ENCODE measurements at places on chromosomes 2 and 18.

- no peak for DNase-seq
Observed at GRCh38 chr2:12304564-12305171, 412.1 kb upstream of the TRIB2 start.

DNA sequence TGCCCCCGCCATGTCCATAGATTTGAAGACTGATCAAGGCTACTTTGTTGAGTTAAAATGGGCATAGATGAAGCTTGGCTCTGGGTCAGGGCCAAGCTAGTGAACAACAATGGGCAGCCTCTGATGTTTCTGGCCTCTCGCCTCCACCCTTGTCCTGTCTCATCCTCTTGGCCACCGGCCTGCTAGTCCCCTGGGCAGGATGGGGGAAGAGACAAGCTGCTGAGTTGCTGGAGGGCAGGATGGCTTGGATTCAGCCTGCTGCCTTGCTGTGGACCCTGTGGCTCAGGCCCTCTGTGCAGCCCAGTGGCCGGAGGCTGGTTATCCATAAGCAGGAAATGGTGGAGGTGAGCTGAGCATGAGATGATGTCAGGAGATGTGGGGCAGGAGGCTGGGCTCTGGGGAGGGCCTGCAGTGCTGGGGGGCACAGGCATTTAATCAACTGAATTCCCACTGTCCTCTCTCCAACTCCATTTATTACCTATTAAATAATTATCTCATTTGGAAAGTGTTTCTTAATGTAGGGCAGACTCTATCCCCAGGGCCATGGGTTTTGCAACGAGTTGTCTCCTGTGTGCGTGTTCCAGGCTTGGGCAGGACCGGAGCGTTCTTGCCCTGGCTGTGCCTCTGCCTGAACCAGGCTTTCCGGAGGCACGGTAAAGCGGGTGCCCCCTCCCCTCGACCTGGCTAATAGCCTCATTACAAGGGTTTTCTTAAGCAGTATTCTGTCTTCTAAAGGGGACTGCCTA, 122.9 kb downstream of the GLI2 start:
- no peak for DNase-seq

GRCh38 chr2:195473862-195474261, 183.2 kb upstream of the SLC39A10 start:
- no peak for DNase-seq

DNA sequence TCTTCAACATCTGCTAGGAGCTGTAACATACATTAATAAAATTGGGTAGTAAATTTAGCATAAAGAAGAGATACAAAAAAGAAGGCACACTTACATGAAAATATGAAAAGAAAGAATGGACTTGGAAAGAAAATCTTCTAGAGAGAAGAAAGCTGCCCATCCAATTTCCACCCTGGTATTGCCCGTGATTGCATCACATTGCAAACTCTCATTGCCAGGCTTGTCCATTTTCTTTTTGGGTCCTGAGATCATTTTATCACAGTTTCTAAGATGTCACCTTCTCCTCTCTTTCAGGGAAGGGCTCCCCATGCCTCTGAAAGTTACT, 321.5 kb downstream of the RND3 start:
- DNase-seq, result no peak

DNA sequence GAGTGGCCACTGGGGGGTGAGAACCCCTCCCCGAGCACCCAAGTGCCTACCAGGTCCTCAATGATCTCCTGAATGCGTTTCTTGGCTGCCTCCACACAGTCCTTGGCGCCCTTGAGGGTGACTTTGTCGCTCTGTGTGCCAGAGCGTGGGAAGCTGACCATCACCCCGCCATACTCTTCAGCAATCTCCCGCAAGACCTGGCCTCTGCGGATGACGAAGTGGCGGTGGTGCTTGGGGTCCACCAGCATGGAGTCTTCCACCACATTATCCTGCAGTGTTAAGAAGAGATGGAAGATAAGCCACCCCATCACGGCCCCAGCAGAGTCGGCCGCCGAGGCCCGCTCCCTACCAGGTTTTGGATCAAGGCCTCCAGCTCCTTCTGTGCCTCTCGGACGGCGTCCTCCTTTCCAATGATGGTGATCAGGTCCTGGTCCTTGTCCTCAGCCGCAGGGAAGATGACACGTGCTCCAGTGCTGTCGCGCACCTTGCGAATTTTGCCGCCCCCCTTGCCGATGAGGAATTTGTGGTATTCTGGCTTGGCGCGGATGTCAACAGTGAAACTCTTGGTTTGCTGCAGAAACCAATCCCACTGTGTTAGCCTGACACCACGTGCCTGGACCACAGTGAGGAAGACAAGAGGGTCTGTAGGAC, 51.2 kb downstream of the ANO7 start:
- DNase-seq, result no peak

DNA sequence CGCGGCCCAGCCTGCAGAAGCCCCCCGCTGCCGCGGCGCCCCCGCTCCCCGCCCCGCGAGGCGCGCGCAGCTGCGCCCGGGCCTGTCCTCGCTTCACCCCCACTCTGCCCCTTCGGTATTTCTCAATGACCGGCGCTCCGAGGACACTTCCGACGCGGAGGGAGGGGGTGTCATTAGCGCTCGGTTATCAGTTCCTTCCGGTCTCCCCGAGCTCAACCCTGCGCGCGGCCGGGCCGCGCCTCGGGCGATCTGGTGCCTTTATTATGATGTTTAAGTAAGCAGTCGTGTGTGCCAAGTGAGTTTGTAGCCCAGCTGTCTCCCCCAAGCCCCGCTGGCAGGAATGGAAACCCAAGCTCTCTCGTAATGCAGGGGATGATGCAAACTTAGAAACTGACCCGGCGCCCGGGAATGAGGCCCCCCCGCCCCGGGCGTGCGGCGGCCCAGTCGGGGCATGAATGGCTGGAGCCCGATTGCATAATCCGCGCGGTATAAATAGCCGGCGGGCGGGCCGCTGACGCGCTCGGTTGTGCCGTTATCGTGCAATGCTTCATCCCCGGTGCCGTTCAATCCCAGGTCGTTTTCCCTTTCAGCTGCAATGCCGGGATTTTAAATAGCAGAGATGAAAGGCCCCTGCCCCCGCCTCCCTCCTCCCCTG, 3.9 kb upstream of the SPRED2 start:
- peak; percentile 50 for DNase-seq

GRCh38 chr2:3139906-3140305, 237.7 kb downstream of the EIPR1 start:
- DNase-seq, result no peak

DNA sequence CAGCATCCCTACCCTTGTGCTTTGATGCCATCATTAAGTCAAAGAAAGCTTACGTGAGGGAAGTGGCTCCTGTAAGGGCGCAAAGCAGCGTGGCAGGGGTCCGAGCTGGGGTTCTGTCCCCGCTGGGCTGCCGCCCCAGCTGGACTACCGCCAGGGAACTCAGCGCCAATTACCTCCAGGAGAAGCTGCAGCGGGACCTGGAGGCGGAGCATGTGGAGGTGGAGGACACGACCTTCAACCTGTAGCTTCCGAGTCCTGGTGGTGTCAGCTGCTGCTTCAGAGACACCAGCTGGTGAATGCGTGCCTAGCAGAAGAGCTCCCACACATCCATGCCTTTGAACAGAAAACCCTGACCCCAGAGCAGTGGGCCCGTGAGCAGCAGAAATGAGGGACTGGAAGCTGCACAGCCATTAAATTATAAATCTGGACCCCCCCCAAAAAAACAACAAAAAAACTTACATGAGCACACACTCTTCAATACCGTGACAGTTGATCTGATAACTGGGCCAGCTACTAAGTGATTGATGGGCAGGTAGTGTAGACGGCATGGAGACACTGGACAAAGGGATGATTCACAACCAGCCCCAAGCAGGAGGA, 20.1 kb upstream of the YES1 start:
- no peak for DNase-seq

GRCh38 chr18:27750014-27750413, 426.9 kb downstream of the CDH2 start:
- DNase-seq, result no peak

DNA sequence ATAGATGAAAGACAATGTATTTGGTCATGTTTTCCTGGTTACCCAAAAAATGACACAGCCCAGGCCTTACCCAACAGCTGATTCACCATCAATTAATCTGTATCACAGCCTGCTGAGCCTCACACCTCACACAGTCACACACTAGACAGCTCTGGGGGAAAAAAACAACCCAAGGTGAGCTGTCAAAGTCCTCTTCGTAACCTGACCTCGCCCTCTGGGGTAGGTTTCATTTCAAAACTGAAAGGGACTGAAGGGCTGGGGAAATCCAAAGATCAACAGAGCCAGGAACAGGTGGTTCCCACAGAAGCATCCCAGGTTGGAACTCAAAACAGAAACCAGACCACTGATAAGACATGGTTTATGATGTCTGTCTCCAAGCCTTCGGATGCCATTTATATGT, 18.2 kb upstream of the PCBP1 start:
- DNase-seq, result peak; percentile 70

GRCh38 chr18:41763361-41763760, 191.7 kb upstream of the PIK3C3 start:
- no peak for DNase-seq

GRCh38 chr2:98299211-98299905, 46.9 kb upstream of the CNGA3 start:
- DNase-seq, result no peak

- no peak for DNase-seq
Observed at GRCh38 chr2:46862514-46862913, 53.1 kb downstream of the MCFD2 start.

- DNase-seq, result no peak
Observed at GRCh38 chr2:229610333-229610732, 104.0 kb downstream of the DNER start.

GRCh38 chr2:23178396-23178795, 206.6 kb upstream of the KLHL29 start:
- no peak for DNase-seq

- no peak for DNase-seq
Observed at GRCh38 chr18:45430041-45430440, 185.2 kb upstream of the SLC14A2 start.

GRCh38 chr2:10678225-10678624, 11.6 kb downstream of the NOL10 start:
- DNase-seq, result no peak

GRCh38 chr2:29459445-29460179, 344.4 kb downstream of the CLIP4 start:
- DNase-seq, result no peak

DNA sequence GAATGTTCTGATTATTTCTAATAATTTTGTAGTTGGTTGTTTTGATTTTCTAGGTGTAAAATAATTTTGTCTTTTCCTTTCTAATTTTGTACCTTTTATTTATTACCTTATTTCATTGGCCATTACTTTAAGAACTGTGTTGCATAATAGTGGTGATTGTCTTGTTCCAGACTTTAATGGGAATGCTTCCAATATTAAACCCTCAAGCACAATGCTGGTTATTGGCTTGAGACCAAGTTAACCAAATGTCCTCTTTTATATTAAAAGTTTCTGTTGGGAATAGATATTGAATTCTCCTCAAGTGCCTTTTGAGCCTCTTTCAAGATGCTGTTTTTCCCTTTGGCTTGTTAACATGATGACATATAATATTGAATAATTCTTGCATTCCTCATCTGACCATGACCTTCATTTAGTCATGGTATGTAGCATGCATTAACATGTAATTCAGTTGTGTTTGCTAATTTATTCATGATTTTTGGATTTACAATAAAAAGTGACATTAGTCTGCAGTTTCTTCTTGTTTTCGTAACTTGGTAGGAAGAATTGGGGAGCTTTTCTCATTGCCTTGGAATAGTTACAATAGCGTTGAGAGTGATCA, 141.7 kb downstream of the DIS3L2 start:
- no peak for DNase-seq

GRCh38 chr2:227684258-227684657, 17.7 kb downstream of the SCYGR5 start:
- DNase-seq, result no peak

DNA sequence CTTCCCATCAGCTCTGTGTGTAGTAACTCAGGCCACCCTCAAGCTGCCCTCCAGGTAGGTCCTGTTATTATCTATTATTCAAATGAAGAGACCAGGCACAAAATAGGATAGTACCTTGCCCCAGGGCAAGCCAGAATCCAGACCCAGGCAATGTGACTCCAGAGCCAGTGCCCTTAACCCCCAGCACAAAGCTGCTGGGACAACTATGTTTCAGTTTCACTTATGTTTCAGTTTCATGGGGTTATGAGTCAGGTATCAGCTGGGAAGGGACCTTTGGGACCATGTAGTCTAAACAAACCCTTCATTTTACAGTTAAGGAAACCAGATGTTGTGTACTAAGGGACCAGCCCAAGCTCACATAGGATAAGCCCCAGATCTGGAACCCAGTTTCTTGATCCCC, 10.0 kb downstream of the HK2 start:
- DNase-seq, result no peak

DNA sequence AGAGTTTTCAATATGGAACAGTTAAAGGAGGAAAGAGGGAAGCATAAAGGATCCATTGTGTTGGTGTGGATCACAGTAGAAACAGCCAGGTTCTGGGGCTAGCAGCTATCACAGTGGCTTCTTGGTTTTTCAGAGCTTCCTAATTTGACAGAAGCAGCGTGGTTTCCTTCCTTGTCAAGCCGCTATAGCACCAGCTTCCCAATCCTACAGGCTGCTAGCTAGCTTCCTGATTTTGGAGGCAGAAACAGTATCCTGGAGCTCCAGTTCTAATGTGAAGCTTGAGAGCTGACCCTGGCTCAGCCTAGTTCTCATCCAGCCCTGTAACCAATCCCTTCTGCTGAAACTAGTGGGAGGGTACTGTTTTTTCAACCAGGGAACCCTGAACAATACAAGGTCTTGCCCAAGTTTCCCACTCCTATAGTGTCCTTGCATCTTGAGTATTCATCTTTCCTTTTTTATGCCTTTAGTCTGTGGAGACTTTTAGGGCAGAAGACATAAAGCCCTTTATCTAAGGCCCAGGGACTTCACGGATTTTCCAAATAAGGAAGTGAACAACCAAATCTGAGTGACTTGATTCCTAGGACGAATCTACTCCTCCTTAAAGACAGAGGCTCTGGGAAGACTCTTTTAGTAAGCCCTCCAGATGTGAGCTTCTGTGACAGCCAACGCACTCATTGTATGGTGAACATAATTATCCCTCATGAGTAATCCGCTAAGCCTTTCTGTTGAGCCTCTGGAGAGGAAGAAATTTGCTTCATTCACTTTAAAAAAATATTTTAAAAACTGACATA, 33.8 kb downstream of the CCDC93 start:
- no peak for DNase-seq

- no peak for DNase-seq
Observed at GRCh38 chr2:217394510-217395351, 534.9 kb upstream of the TNP1 start.

- DNase-seq, result no peak
Observed at GRCh38 chr2:68167186-68167585, 9.5 kb downstream of the PNO1 start.

DNA sequence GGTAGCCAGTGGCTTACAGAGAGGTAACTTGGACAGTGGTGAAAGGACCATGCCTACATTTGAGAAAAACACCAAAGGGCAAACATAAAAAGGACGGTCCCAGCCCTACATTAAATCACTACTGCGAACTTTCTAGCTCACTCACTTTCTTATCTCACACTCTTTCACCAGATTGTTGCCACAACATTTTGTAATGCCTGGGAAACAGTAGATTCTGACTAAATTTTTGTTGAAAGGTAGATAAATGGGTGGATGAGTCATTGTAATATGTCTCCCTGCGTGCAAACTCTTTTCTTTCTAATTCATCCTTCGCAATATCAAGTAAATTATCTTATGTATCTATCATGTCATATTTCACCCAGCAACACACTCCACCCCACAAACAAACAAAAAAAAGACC, 192.2 kb downstream of the IRS1 start:
- no peak for DNase-seq

All from activated T-cell treated with anti-CD3 and anti-CD28 coated beads, Interleukin-2, amount 50 U/mL, for 48 hours (primary cell).